GF-D8 (cell line): ENCODE measurements at places on chromosomes 1 and 21.

GRCh38 chr1:41662765-41663437 lies 178.4 kb upstream of the EDN2 start:
- no peak for DNase-seq

GRCh38 chr1:87572008-87572407 lies 243.3 kb downstream of the LMO4 start:
- no peak for DNase-seq

DNA sequence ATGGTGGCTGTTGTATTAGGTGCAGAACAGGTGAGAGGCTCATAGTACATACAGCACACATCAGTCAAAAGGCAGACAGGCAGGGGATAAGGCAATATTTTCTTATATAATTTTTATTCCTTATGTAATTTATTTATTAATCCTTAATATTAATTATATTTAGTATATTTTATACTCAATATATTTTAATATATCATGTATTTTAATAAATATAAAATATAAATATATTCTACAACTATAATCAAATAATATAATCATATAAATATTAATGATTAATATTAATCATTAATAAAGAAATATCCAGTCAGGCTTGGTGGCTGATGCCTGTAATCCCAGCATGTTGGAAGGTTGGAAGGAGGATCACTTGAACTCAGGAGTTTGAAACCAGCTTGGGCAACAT lies 17.7 kb upstream of the ACBD3 start:
- no peak for DNase-seq

DNA sequence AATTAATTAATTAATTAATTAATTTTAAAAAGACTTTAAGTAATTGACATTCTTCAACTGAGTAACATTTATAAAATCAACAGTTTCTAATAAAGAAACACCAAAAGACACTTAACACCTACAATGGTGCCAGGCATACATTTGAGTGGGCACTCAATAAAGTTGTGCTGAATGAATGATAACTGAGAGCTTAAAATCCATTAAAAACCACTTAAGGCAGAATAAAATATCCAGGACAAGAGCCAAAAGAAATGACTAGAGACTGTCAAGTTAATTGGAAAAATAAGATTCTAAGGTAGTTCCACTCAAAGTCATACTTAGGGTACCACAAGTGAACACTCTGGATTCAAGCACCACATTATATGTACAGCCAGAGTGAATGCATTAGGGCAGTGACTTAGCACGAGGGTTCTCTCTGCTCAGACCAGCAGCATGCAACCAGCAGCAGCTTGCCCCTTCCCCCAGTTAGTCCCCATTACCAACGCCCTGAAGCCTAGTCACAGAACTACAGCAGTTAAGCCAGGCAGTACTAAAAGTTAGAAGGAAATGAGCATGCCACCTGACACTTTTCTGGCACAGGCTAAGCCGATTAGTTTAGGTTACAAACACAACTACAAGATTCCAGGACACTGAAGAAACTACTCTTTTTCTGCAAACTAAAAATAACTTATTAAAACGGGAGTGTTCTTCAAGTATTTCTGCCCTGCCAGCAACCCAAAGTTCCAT lies 46.5 kb downstream of the LUZP1 start:
- DNase-seq: no peak
